Osteoblast (primary cell): ENCODE measurements at places on chromosomes 13 and 19. TPM values are rescaled to one million over a fixed set of nuclear protein-coding genes. Genes with fewer than 3 reads are reported as not detected.

DNA sequence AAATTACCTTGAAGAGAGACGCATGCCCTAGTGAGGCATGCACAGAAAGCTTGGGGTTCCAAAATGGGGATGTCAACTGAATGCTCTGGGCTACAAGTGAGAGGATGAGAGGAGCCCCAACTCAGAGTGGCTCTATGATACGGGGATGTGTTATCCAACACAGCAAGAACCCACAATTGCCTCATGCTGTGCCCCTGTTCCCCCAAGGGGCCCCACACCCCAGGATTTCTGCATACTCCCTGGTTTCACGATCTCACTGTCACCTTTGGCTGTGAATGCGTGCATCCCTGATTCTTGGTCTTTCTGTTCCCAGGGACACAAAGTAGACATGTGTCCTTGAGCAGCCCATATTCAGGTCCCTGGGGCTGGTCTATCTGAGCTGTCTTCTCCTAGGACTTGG, 29.3 kb downstream of the WDR88 start:
- DNase-seq: no peak

GRCh38 chr19:57305056-57305455, 15.2 kb upstream of the ZNF543 start:
- no peak for DNase-seq

The SWSAP1 gene
- 0.72 and 0.88 TPM in 2 replicates for total RNA-seq

GRCh38 chr19:13707915-13708314, 56.4 kb upstream of the MRI1 start:
- peak; percentile 17 for DNase-seq
